HL-60 (cell line): ENCODE measurements at places on chromosomes 7 and 10.

GRCh38 chr10:129023082-129023481 lies 444.0 kb upstream of the MGMT start:
- no peak for DNase-seq

DNA sequence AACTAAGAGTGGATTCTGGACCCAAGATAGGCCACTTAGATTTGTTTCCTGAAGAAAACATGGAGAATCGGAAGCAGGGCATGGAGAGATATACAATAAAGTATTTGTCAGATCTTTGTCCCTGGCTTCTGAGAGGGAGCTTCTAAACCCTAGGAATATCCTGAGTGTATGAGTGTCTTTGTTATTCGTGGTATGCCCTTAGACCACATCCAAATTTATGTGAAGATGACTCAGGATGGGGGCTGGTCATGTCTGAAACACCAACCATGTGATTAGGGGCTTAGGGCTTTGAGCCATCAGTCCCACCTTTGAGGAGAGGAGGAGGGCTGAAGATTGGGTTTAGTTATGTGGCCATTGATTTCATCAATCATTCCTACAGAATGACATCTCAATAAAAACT lies 69.7 kb upstream of the PLPP4 start:
- no peak for DNase-seq

DNA sequence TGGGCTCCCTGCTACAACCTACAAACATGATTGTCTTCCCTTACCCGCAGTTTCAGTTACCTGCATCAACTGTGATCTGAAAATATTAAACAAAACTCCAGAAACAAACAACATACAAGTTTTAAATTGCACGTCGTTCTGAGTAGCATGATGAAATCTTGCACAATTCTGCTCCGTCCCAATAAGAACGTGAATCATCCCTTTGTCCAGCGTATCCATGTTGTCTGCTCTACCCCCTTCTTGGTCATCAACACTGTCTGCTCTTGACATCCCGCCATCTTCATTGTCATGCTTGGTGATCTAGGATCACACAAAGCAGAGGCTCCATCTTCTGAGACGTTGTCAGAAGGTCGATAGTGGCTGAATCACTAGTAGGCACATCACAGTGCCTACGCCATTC lies 53.9 kb downstream of the ACADSB start:
- DNase-seq: no peak

GRCh38 chr10:17085011-17085725 lies 44.4 kb downstream of the CUBN start:
- DNase-seq: no peak

DNA sequence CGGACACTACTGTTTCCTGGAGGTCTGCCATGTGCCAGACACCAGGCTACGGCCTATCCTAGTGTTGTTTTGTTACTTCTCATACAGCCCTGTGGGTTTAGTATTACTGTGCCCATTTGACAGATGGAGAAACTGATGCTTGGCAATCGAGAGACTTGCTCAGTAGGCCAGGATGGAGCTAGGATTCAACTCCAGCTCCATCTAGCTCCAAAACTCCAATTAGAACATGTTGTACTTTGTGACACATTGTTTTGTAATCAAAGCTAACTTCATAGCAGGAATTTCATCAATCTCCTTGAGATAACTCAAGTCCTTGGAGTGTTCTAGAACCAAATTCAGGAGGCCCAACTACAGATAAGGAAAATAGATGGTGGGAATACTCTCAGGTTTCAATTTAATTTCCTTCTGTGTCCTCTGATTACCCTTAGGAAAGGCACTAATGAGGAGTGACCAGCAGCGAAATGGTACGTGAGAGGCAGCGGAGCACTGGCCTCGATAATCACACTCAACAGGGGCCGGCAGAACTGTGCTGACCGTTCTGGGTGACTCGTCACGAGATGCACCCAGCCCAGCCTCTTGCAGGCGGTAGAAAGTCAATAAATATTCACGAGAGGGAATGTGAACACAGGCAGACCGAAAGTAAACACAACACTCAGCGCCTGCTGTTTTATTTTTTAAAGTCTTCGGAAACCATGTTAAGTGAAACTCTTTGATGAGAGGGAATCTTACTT lies 269.6 kb upstream of the NEBL start:
- no peak for DNase-seq

- peak; percentile 66 for DNase-seq
Measured at GRCh38 chr7:44608916-44609648, 2.7 kb downstream of the OGDH start.

DNA sequence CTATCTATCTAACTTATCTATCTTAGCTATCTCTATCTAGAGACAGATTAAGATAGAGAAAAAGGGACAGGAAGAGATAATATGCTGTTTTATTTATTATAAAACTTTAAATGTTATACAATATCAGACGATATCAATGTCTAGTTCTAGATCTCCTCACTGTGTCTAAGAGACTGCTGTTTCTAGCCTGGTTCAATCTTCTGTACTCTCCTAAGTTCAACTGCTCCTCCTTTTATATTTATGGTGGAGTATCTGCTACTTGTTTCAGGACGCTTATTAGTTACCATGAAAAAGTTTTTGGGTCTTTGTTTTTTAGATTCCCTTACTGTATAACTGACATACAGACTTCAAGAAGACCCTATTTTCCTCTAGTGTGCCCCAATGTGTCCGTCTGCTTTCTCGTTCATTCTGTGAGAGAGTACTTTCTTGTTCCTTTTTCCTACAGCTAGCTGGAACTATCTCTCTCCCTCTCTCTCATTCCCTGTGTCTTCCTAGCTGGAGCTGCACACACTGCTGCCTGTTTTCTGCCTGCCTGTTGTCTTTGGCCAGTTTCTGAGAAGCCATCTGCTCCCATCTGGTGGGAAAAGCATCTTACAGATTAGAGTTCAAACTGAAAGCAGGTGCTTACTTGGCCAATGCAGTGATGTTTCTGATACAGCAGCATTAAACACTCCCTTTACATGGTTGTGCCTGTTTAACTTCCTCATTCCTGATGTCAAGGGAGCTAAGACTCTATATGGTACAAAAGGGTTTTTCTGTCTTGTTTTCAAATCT lies 49.4 kb upstream of the ARL4A start:
- no peak for DNase-seq

GRCh38 chr7:116546916-116547315 lies 22.1 kb downstream of the CAV1 start:
- no peak for DNase-seq

GRCh38 chr10:93672022-93672678 lies 30.2 kb downstream of the FRA10AC1 start:
- no peak for DNase-seq

GRCh38 chr10:28492116-28492920 lies 40.6 kb upstream of the WAC start:
- DNase-seq: peak; percentile 54

DNA sequence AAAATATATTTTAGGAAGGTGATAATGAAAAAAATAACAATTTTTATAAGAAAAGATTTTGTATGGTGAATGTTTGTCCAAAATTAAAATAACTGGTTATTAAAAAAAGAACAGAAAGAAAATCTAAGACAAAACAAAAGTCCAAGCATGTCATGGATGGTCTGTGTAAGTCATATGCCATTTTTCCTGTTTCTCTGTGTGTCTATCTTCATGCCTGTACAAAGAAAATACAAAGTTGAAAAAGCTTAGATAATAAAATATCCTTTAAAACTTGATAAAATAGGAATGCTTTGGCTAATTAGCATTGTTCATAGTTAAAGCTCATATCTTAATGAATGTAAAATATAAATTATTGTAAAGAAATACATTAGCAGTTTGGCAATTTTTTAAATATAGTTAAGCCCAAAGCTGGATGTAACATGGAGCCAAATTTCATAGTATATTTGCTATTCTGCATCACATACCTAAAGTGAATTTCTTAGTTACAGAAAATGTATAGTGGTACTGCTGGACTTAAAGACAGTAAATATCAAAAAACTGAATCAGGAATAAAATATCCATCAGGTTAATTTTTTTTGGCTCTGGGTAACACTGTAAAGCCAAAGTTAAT lies 661.1 kb downstream of the PCDH15 start:
- no peak for DNase-seq

- no peak for DNase-seq
Measured at GRCh38 chr10:48791267-48791928, 106.7 kb downstream of the WDFY4 start.
